ENCODE measurements at places on chromosomes 4 and X. TPM values are rescaled to one million over a fixed set of nuclear protein-coding genes. Genes with fewer than 3 reads are reported as not detected.

DGKK gene
- not detected for total RNA-seq

ARSJ gene
- total RNA-seq, result 0.59 TPM

DCX gene
- total RNA-seq, result not detected

TMEM47 gene
- total RNA-seq, result 32.1 TPM

DNA sequence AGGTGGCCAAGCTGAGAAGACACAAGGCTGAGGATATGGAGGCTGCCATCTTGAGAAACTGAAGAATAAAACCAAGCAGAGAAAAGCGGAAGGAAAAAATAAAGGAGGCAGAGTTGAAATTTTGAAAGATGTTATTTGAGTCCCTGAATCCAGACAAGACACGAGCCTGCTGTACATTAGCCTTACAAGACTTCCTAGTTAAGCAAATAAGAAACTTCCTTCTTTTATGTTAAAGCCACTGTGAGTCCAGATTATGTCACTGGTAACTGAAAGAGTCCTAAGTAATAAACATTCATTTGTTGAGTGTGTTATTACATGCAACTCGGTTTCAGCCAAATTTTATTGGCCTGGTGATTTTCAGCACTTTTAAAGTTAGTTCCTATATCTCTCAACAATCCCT, 30.4 kb downstream of the DRD5 start:
- no peak for DNase-seq

GRCh38 chr4:119059221-119059620, 76.4 kb upstream of the MYOZ2 start:
- DNase-seq, result no peak

GRCh38 chr4:61400439-61401038, 200.4 kb downstream of the ADGRL3 start:
- no peak for DNase-seq

DNA sequence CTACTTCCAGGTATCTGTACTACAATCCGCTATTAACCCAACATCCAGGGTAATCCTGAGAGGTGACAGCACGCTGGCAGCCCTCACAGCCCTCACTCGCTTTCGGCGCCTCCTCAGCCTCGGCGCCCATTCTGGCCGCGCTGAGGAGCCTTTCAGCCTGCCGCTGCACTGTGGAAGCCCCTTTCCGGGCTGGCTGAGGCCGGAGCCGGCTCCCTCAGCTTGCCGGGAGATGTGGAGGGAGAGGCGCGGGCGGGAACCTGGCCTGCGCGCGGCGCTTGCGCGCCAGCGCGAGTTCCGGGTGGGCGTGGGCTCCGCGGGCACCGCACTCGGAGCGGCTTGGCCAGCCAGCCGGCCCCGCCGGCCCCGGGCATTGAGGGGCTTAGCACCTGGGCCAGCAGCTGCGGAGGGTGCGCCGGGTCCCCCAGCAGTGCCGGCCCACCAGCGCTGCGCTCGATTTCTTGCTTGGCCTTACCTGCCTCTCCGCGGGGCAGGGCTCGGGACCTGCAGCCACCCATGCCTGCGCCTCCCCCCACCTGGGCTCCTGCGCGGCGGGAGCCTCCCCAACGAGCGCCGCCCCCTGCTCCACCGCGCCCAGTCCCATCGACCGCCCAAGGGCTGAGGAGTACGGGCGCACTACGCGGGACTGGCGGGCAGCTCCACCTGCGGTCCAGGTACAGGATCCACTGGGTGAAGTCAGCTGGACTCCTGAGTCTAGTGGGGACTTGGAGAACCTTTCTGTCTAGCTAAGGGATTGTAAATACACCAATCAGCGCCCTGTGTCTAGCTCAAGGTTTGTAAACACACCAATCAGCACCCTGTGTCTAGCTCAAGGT, 87.3 kb downstream of the PRSS12 start:
- peak; percentile 45 for DNase-seq

GRCh38 chr4:6489927-6490326, 17.5 kb upstream of the PPP2R2C start:
- no peak for DNase-seq

GRCh38 chr4:181105487-181105886, 1137.7 kb upstream of the TENM3 start:
- DNase-seq, result no peak

DNA sequence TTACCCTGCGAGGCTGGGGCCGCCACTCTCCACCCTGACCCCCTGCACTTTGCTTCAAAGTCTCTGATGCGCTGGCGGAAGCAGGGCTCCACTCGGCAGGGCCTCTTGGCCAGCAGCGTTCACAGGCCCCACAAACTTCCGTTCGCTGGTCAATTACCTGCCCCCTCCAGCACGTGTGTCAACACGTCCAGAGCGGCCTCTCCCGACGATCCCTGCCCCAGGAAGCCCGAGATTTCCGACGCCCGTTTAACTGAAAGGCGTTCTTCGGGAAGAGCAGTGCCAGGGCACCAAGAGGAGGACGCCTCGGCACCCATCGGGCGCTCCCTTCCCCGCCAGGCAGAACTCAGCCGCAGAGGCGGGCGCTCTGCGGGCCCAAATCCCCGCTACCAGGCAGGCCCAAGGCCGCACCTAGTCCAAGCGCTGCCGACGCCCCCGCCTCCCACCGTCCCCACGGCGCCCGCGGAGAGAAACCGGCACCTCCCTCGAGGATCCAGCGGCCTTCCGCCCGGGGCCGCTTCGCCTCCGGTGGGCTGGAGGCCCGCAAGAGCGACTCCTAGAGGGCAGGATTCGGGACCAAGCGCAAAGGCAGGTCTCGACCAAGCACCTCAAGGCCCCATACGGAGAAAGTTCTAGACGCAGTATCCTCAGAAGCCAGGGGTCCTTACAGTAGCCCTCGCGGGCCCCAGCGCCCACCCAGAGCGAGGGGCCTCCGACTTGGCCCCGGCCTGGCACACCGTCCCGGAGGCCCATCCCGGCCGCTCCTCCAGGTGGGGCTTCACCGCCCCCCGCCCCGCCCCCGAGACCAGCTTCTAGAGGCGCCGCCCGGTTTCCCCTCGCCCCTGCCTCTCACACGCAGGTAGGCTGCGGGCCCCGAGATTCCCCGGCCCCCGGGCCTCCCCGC, 586 bp downstream of the BCAP31 start:
- DNase-seq, result peak; percentile 49

GRCh38 chrX:68658530-68658929, 11.1 kb downstream of the STARD8 start:
- peak; percentile 60 for DNase-seq

GRCh38 chr4:86928400-86929255, 6.2 kb upstream of the AFF1 start:
- DNase-seq, result no peak

DNA sequence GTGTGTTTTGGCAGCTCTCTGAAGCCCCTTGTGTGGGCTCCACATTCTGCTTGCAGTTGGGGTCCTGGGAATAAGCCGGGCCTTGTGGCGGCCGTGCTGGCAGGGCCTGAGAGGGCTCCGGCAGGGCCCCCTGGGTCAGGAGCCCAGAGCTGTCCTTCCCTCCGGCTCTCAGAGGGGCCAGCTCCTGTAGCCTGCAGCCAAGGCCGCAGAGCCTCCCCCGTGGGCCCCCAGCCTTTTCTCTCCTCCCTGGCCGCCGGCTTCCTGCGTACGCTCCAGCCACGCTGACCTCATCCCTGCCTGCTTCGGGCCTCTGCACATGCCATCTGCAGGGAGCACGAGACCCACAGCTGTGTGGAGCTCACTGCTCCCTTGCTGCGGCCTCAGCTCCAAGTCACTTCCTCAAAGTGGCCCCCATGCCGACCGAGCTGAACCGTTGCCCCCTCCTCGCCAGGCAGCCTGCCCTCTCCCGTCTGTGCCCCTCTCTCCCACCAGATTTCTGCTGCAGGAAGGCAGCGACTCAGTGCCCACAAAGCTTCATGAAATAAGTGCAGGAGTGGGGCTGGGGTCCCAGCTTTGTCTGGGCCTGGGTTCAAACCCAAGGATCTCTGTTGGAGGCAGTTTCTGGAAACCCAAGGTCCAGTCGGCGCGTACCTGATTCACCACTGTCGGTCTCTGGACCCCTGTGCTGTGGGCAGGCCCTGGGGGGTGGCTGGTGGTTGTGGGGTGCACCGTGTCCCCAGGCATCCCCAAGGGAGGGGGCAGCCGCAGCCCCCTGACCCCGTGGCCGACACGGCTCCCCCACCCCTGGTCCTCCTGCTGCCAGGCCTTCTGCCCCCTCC, 57.1 kb upstream of the NKX1-1 start:
- DNase-seq, result no peak

GRCh38 chr4:45283352-45283751, 557.0 kb upstream of the GNPDA2 start:
- DNase-seq, result no peak

Data from left ventricle myocardium superior (tissue), 1 donor.